ENCODE measurements at places on chromosomes 11 and 22.

DNA sequence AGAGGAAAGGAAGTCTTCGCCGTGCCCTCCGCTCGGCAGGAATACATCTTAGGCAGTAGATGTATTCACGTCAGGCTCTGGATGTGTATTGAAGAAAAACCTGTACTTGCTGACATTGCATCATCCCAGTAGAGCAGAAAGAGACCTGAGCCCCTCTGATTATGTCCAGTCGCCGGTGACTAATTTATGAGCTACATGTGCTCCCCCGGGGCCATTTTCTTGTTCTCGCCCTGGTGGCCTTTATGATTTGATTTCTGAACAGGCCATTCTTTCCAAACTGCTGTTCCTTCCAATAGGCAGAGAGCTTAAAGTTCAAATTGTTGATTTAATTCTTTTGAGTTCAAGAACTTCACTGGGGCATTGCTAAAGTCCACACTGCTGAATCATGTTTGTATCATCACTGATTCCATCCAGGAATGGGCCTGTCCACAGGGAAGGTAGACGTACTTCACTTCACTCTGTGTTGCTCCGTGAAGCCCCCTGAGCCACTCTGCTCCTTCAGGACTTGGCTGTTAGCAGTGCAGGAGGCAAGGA is 137.3 kb upstream of the RASSF10 start:
- DNase-seq = no peak

- DNase-seq = no peak
Observed at GRCh38 chr11:121472312-121472711, 19.5 kb upstream of the SORL1-AS1 start.

- DNase-seq = no peak
Observed at GRCh38 chr11:19713196-19714021, 772 bp downstream of the NAV2 start.

DNA sequence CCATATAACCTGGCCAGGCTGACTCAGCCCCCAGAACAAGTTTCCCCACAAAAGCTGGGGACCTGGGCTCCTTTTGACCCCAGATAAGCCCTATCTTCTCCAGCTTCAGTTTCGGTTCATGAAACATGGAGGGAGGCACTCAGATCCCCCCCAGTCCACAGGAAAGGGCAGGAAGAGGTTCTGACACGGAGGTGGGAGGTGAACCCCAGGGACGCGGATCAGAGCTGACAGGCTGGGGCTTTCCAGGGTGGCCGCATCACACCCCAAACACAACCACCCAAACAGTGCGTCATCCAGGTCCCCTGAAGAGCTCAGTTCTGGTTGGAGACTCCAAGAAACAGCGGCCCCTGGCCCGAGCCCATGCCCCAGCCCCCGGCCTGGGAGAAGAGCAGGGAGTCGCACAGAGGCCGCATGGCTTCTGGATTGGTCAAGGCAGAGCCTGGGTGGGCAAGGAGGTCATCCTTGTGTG is 44.3 kb upstream of the A4GALT start:
- DNase-seq = no peak

DNA sequence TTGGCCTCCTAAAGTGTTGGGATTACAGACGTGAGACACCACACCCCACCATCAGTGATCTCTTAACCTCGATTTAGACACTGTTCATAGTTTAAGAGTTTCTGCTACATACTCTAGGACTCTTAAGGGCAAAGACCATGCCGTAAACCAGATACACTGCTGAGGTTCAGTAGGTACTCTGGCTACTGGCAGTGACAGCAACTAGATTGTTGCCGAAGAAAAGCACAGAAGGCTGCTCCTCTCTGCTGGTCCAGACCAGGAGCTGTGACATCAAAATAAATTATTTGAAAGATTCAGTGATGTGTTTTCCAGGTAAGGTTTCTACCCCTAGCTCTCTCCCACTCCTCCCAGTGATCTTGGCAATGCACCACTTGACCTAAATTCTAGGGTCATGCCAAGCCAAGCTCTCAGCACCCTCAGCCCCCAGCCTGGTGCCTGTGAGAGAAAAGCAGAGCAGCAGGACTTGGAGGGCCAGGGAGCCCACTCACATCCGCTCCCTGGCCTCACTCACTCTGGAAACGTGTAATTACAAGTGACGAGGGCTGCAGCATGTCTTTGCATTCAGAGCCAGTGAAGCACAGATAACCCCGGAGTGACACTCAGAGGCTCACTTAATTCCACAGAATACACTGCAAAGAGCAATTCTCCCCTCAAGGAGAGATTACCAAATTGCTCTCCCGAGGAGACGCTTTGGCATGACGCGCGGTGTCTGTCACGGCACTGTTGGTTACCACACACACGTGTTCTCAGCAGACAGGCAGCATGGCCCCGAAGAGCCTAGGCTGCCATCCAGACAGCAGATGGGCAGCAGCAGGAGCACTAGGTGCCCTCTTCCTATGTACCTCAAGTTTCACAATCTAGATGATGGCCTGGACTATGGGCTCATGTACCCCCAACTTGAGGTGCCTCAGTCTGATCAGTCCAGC is 96.9 kb upstream of the PITPNB start:
- DNase-seq = no peak

- DNase-seq = no peak
Observed at GRCh38 chr11:99952816-99953215, 734.3 kb upstream of the ARHGAP42 start.

DNA sequence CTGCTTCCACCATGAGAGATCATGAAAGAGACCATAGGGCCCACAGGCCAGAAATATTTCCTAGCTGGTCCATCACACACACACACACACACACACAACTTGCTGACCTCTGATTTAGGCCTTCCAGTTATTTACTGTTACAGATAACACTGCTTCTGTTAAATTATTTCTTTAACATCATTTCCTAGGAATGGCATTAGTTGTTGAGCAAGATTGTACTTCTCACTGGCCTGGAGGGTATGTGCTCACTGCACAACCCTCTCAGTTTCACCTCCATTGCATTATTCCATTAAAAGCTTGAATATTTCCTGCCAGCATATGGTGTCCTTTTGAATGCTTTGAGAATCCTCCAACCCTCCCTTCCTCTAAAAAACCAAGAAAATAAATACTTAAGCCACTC is 104.4 kb downstream of the MICAL2 start:
- no peak for DNase-seq

GRCh38 chr11:133390803-133391202 is 141.5 kb downstream of the OPCML start:
- no peak for DNase-seq

DNA sequence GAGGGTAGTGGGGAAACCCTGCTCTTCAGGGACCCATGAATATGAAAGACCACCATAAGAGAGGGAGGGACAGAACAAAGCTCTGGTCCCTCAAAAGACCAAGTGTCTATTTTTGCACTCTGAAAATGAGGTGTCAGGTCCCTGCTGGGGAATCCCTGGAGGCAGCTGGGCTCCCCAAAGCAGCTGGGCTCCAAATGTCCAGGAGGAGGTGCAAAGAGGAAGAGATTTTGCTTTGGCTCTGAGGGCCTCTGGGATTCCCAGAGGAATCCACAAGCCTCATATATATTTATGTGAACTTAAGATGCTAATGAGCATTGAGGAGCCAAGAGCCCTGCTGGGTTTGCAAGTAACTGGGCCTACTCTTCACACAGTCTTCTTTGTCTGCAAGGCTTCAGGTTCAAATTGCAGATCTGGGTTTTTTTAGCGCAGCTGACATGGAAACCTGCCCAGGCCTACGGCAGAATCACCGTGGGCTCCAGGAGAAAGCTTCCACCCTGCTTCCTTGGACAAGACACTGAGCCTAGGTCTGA is 26.0 kb downstream of the CLMP start:
- no peak for DNase-seq

DNA sequence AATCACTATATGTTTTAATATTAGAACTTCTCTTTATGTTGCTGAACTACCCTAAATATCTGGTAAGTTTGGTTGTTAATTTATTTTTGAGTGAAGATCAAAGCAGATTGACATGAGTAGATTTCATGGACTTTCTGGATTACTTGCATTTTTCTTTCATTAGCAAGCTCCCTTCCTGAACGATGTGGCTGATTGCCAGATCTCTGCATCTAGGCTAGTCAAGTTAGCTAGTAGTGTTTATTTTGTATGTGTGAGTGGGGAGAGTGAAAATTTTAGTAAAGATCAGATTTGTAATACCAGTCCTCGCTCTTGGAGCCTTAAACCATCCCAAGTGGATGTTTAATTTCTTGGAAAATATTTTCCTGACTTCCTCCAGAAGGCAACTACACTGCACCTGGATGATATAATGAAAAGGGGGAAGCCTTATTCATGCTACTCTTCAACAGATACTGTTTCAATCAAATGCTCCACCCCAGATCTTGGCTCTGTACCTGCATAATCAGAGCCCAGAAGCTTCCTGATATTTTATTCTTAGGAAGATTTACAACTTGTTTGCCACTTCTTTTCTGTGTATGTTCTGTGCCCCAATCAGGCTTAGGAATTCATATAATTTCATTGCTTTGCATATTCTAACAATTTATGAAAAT is 143.2 kb upstream of the GRIA4 start:
- no peak for DNase-seq

DNA sequence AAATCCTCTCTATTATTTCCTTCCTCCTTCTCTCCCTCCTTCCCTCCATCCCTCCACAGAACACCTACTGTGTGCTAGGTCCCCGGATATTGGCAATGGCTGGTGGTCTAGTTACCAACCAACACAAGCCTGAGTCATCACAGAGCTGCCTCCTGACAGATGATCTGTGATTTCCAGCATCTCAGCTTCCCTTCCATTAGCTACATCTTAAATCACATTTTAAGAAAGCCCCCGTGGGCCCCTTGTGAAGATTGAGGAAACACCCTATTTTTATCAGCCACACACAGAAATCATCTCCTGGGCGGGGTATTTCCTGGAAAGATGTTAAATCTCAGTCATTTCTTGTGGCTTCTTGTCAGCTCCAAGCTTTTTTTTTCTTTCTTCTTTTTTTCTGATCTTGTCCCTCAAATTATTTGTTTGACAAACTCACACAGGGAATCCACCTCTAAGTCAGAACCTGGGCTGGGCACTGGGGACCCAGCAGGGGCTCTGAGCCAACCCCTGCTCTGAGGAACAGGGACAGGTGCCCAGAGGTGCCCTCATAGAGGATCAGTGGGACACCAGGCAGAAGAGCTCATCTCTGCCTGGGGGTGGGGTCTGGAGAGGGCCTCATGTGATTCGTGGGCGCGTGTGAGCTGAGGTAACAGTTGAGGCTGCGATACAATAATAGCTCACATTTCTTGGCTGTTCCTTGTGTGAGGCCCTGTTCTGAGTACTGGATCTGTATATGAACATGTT is 42.4 kb downstream of the CACNA1I start:
- DNase-seq = no peak

- no peak for DNase-seq
Observed at GRCh38 chr11:11786234-11786633, 55.5 kb upstream of the USP47 start.

- no peak for DNase-seq
Observed at GRCh38 chr11:66595245-66595904, 2.4 kb downstream of the CCS start.

DNA sequence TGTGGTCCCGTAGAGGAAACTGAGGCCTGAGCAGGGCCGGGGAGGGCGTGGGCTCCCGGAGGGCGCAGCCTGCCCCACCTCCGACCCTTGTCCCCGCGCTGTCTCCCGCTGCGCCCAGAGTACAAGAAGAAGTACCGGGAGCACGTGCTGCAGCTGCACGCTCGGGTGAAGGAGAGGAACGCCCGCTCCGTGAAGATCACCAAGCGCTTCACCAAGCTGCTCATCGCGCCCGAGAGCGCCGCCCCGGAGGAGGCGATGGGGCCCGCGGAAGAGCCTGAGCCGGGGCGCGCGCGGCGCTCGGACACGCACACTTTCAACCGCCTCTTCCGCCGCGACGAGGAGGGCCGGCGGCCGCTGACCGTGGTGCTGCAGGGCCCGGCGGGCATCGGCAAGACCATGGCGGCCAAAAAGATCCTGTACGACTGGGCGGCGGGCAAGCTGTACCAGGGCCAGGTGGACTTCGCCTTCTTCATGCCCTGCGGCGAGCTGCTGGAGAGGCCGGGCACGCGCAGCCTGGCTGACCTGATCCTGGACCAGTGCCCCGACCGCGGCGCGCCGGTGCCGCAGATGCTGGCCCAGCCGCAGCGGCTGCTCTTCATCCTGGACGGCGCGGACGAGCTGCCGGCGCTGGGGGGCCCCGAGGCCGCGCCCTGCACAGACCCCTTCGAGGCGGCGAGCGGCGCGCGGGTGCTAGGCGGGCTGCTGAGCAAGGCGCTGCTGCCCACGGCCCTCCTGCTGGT is 1.9 kb downstream of the NLRP6 start:
- no peak for DNase-seq

GRCh38 chr11:70577258-70577603 is 178.9 kb downstream of the CTTN start:
- DNase-seq = no peak

GRCh38 chr11:120524536-120525085 is 13.1 kb downstream of the GRIK4 start:
- no peak for DNase-seq

DNA sequence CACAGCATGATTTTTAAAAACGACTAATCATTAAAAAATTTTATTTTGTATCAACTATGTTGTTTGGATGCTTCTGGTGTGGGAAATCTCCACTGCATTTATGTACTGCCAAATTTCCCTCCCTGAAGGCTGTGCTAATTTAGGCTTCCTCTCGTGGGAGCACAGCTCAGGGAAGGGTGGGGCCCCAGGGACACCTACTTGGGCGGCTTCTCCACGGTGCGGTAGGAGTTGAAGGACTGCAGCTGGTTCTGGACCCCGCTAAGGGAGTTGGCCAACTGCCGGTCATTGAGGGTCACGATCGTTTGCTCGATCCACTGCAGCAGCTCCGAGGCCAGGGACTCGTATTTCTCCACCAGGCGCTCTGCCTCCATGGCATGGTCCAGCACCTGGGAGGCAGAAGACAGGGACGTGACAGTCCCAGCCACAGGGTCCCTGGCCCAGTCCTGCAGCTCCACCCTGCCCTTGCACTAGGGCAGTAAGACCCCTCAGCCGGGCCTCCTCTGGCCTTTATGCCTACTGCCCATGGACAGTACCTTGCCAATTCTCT is 18.6 kb downstream of the SPTBN2 start:
- DNase-seq = no peak

- DNase-seq = no peak
Observed at GRCh38 chr11:115132436-115133228, 371.6 kb downstream of the CADM1 start.

GRCh38 chr22:47121791-47122190 is 359.3 kb downstream of the TBC1D22A start:
- DNase-seq = no peak

DNA sequence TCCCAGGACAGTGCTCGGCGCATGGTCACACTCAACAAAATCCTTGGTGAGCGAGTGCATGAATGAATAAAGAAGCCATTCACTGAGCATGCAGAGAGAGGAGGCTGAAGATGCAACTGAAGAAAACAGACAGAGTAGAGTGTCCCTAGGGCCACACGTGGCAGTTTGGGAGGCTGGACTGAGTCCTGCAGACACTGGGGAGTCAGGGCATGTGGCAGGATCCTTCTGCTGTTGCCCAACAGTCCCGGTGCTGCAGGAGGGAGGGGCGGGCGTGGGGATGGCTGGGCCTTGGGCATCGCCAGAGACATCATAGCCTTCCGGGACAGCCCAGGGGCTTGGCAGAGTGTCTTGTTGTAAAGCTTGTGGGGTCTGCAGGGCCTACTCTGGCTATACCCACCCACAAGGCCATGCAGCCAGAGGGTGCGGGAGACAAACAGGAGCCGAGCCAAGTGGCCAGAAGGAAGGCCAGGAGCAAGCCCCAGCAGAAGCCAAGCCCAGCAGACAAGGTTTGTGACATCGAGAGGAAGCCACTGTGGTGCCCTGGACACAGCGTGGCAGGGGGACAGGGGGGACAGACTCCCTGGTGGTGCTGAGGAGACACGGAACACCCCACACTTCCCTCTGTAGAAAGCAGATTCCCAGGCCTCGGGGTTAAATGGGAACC is 26.7 kb upstream of the FBLN1 start:
- DNase-seq = no peak

GRCh38 chr22:24190596-24191208 is 9.4 kb downstream of the SUSD2 start:
- DNase-seq = no peak
